ENCODE measurements at places on chromosomes 13 and 19.

DNA sequence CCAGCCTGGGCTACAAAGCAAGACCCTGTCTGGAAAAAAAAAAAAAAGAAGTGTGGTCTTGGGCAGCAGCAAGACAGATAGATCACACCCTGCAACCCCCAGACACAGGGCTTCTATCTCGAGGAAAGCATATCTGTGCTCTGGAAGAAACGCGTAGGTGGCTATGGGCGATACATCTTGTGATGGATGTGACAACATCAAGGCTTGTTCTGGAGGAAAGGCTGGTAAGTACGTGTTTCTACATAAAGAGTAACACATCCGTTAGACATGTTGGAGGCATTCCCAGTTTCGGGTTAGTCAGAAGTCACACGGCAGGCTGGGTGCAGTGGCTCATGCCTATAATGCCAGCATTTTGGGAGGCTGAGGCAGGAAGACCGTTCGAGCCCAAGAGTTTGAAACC lies 6.6 kb upstream of the DHDH start:
- DNase-seq: no peak

DNA sequence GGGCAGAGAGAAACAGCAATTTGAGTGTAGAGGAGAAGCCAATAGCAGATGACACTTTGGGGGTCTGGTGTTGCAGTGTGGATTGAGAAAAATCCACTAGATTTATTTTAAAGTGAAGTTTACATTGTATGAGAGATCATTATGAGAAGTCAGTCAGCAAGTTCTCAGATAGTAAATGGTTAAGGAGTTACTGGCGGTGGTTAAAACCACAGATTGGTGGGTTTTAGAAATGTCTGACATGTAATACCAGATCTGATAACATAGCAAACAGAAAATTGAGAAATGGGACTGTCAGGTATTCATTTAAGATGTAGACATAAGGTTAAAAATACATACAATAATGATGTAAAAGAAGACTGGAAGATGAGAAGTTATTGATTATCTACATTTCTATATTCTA lies 7.2 kb downstream of the ABHD13 start:
- no peak for DNase-seq

GRCh38 chr19:1882089-1882785 lies 3.1 kb downstream of the ABHD17A start:
- no peak for DNase-seq

- no peak for DNase-seq
These were observed 941 bp downstream of the DUS3L start for GRCh38 chr19:5789886-5790558.

GRCh38 chr13:67829641-67830040 lies 599.5 kb upstream of the PCDH9 start:
- no peak for DNase-seq

Data from stimulated activated CD8-positive, alpha-beta memory T cell treated with anti-CD3 and anti-CD28 coated beads, Interleukin-2, amount 100 ng/mL, for 1 hour (primary cell).